ENCODE measurements at places on chromosomes 5 and 9. TPM values are rescaled to one million over a fixed set of nuclear protein-coding genes. Genes with fewer than 3 reads are reported as not detected.

DNA sequence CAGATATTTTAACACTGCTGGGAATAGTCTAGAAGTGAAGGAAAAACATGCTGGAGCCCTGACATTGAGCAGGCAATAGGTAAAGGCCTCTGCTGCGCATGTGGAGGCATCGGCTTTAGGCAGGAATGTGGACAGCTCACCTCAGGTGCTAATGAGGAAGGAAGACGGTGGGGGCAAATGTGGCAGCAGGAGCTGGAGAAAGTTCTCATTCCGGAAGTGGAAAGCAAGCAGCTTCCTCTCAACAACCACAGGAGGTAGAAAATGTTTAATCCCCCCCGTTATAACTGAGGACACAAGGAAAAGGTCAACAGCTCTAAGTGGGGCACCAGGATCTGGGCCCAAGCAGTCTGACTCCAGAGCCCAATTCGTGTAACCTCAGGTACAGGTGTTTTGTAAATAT lies 7.6 kb upstream of the RPS14 start:
- H3K27me3 ChIP-seq: no peaks in the 10 kb centered on the region
- no peaks in the 10 kb centered on the region for H3K4me1 ChIP-seq
- no peaks in the 10 kb centered on the region for H3K36me3 ChIP-seq
- H3K4me3 ChIP-seq: no peak overlapping the region

DNA sequence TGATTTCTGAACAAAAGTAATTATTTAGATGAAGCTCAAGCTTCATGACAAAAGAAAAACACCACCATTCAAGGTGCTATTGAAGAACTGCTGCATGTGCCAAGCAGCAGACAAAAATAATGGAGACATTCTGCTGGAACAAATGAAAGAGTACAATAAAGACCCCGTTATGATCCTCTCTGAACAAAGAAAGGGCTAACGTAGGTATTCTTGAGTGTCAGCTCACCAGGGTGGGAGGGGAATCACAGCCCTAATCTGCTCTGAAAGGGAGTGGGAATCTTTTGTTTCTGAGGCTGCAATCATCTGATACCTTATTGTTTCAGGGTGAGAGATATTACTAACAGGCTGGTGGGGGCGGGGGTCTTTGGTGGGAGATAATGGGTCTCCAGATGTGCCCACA lies 15.4 kb downstream of the CEMIP2 start:
- H3K27ac ChIP-seq: no peak overlapping the region
- H3K4me1 ChIP-seq: peaks cover 13% of the 10 kb centered on the region
- no peak for DNase-seq
- H3K4me3 ChIP-seq: no peak overlapping the region

- no peak overlapping the region for H3K27ac ChIP-seq
- no peak for DNase-seq
- peaks cover 45% of the 10 kb centered on the region for H3K4me1 ChIP-seq
- no peaks in the 10 kb centered on the region for H3K36me3 ChIP-seq
Observed at GRCh38 chr9:2839040-2839439, 4.9 kb downstream of the PUM3 start.

GRCh38 chr5:96904054-96904931 lies 28.0 kb downstream of the ERAP2 start:
- no peak overlapping the region for H3K27ac ChIP-seq
- H3K36me3 ChIP-seq: peaks cover under 1% of the 10 kb centered on the region
- H3K27me3 ChIP-seq: no peaks in the 10 kb centered on the region
- H3K4me1 ChIP-seq: no peaks in the 10 kb centered on the region

GRCh38 chr9:124969401-124969800 lies 28.5 kb upstream of the GOLGA1 start:
- DNase-seq: no peak
- no peak overlapping the region for H3K4me3 ChIP-seq
- H3K27ac ChIP-seq: no peak overlapping the region
- no peaks in the 10 kb centered on the region for H3K27me3 ChIP-seq

DNA sequence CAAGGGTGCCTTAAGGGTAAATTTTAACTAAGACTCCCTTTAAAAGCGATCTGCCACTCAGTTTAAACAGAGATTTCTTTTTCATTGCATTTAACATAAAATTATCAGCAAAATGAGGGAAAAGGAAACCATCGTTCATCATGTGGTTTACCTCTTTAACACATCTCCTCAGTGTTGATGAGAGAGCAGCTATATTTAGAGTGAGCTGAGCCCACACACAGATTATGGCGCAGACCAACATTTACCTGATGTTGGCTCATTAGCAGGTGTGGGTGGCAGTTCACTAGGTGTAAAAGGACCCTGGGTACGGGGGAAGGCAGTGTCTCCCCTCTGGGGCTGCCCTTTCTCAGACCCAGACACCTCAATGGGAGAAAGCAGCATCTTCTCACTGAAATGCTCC lies 149.8 kb downstream of the ENTREP1 start:
- no peak overlapping the region for H3K27ac ChIP-seq
- H3K36me3 ChIP-seq: no peaks in the 10 kb centered on the region
- no peak overlapping the region for H3K4me3 ChIP-seq
- no peaks in the 10 kb centered on the region for H3K27me3 ChIP-seq

DNA sequence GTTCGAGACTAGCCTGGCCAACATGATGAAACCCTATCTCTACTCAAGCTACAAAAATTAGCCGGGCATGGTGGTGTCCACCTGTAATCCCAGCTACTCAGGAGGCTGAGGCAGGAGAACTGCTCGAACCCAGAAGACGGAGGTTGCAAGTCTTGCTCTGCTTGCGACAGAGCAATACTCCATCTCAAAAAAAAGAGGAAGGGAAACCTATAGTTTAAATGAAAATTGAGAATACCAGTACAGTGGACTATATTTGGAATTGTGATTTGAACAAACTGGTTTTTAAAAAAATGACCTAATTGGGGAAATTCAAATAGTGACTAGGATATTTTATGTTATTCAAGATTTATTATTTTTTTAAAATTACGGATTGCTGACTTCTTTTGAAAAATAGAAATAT lies 33.2 kb downstream of the DIAPH1 start:
- H3K4me3 ChIP-seq: no peak overlapping the region
- H3K27ac ChIP-seq: no peak overlapping the region
- DNase-seq: no peak
- H3K27me3 ChIP-seq: no peaks in the 10 kb centered on the region
- no peaks in the 10 kb centered on the region for H3K4me1 ChIP-seq
- H3K36me3 ChIP-seq: peaks cover 56% of the 10 kb centered on the region

GRCh38 chr9:71819115-71819739 lies 50.9 kb upstream of the CEMIP2 start:
- no peaks in the 10 kb centered on the region for H3K36me3 ChIP-seq
- peak; percentile 39 for DNase-seq
- no peaks in the 10 kb centered on the region for H3K27me3 ChIP-seq
- H3K27ac ChIP-seq: no peak overlapping the region
- H3K4me1 ChIP-seq: no peaks in the 10 kb centered on the region
- no peak overlapping the region for H3K4me3 ChIP-seq

DNA sequence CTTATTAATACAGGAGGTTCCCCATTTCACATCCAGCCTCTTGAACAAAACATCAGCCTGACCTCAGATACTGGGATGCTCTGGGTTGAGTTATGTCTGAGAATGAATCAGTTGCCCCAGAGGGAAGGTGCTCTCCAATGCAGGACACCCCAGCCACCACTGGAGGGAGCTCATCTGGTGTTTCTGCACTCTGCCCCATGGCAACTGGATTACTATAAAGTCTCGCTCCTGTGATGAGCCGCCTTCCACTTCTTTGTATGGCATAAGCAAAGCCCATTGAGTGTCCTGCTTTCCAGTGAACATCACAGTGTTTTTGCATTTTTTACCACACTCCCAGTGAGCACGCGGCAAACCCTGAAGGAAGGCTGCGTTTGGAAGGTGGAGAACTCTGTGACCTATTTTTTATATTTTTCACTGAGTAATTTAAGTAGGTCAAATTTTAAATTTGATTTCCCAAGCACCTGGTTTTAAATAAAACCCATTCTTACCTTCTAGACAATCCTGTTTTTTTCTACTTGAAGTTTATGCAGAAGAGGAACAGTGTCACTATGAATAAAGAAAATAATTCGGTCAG lies 176.9 kb upstream of the WWC1 start:
- no peak overlapping the region for H3K4me3 ChIP-seq
- H3K36me3 ChIP-seq: no peaks in the 10 kb centered on the region
- peak; percentile 67 for DNase-seq
- no peaks in the 10 kb centered on the region for H3K27me3 ChIP-seq
- no peaks in the 10 kb centered on the region for H3K4me1 ChIP-seq
- H3K27ac ChIP-seq: no peak overlapping the region

- no peaks in the 10 kb centered on the region for H3K36me3 ChIP-seq
- no peak overlapping the region for H3K27ac ChIP-seq
- H3K27me3 ChIP-seq: no peaks in the 10 kb centered on the region
- H3K4me3 ChIP-seq: no peak overlapping the region
- H3K4me1 ChIP-seq: no peaks in the 10 kb centered on the region
Observed at GRCh38 chr9:16461137-16461840, 409.2 kb downstream of the BNC2 start.

GRCh38 chr5:146005264-146005663 lies 68.9 kb downstream of the SH3RF2 start:
- DNase-seq: no peak
- H3K27me3 ChIP-seq: no peaks in the 10 kb centered on the region
- H3K36me3 ChIP-seq: peaks cover 4% of the 10 kb centered on the region
- no peak overlapping the region for H3K27ac ChIP-seq
- H3K4me1 ChIP-seq: peaks cover 4% of the 10 kb centered on the region

DNA sequence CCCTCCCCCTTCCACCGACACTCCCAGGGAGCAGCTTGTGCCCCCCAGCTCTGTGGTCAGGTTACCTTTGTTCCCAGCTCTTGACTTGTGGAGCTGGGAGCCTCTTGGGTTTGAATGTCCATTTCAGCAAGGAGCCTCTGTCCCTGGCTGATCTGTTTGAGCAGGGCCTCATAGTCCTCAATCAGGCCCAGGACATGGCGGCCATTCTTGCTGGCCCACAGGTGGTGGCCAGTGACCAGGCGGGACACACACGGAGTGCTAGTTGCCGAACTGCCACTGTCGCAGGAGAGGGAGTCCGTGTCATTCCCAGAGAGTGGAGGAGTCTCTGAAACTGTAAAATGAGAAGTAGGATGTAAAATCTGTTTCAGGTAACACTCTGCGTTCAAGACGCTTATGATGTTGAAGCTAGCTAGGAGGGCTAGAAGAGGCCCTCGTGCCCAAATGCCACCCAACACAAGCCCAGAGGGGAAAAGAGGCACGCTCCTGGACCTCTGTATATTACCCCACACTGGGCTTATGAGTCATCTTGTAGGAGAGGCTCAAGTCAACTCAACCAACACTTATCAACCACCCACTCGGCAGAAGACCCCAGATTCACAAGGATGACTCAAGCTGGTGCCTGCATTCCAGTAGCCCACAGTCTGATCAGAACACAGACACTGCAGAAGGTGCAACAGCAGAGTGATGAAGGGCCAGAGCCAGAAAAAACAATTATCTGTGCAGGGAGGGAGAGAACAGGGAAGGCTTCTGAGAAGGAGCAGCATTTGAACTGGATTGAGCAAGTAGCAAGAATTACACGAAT lies 177.0 kb downstream of the CDK5RAP2 start:
- H3K4me1 ChIP-seq: no peaks in the 10 kb centered on the region
- no peak overlapping the region for H3K27ac ChIP-seq
- H3K27me3 ChIP-seq: no peaks in the 10 kb centered on the region
- DNase-seq: no peak
- no peak overlapping the region for H3K4me3 ChIP-seq

DNA sequence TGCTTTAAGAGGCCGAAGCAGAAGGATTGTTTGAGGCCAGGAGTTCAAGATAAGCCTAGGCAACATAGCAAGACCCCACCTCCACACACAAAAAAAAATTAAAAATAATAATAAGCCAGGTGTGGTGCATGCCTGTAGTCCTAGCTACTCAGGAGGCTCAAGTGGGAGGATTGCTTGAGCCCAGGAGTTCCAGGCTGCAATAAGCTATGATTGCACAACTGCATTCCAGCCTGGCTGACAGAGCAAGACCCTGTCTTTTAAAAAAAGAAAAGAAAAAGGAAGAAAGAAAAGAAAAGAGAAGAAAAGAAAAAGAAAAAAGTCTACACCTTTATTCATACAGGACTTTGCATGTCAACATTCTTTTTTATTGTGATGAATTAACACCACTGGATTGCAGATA lies 2125.8 kb downstream of the MAT2B start:
- DNase-seq: no peak
- no peak overlapping the region for H3K4me3 ChIP-seq
- H3K27ac ChIP-seq: no peak overlapping the region
- H3K36me3 ChIP-seq: no peaks in the 10 kb centered on the region
- H3K27me3 ChIP-seq: no peaks in the 10 kb centered on the region
- no peaks in the 10 kb centered on the region for H3K4me1 ChIP-seq

GRCh38 chr5:143001764-143002351 lies 231.7 kb downstream of the ARHGAP26 start:
- no peaks in the 10 kb centered on the region for H3K36me3 ChIP-seq
- no peaks in the 10 kb centered on the region for H3K27me3 ChIP-seq
- no peaks in the 10 kb centered on the region for H3K4me1 ChIP-seq
- H3K27ac ChIP-seq: no peak overlapping the region

DNA sequence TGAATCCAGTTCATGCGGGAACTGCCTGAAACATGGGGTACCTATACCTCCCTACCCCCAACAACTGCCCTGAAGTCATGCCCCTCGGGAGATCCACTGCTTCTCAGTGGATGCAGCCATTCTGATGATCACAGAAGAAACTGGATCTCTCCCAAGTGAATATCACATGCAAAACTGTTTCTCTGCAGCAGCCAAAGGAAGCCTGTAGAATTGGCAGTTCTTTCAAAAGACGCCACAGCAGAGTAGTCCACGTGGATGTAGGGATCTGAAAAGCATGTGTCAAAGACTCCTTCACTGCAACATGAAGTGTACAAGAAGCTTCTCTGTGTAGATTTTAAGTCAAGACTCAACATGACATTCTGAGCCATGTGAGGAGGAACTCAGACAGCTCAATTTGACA lies 286.7 kb downstream of the NR3C1 start:
- H3K27ac ChIP-seq: no peak overlapping the region
- no peaks in the 10 kb centered on the region for H3K27me3 ChIP-seq
- no peak for DNase-seq

DNA sequence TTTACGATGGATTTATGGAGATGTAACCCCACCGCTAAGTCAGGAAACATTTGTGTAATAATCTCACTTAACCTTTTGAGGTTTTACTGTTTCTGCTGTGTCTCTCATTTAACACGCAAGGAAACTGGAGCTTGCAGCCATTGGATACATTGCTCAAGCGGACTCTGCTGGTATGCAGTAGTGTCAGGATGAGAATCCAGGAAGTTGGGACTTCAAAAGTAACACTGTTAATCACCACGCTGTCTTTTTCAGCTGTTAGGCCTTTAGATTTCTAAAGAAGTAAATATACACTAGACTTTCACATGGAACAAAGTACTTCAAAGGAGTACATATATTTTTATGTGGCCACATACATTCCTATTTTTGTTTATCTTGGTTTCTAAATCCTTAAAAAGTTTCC lies 114.7 kb downstream of the LPAR1 start:
- no peak overlapping the region for H3K27ac ChIP-seq
- DNase-seq: no peak
- no peaks in the 10 kb centered on the region for H3K36me3 ChIP-seq
- no peaks in the 10 kb centered on the region for H3K27me3 ChIP-seq
- H3K4me3 ChIP-seq: no peak overlapping the region
- no peaks in the 10 kb centered on the region for H3K4me1 ChIP-seq

- no peak overlapping the region for H3K4me3 ChIP-seq
- H3K4me1 ChIP-seq: no peaks in the 10 kb centered on the region
- no peaks in the 10 kb centered on the region for H3K36me3 ChIP-seq
- no peak overlapping the region for H3K27ac ChIP-seq
Observed at GRCh38 chr5:83446253-83446947, 25.1 kb upstream of the VCAN start.

The SAPCD2 gene
- 0.04 TPM for total RNA-seq

The ACTBL2 gene
- 0.12 TPM for total RNA-seq

The CCDC183 gene
- 2.7 TPM for total RNA-seq

The PCDHGC3 gene
- 20.6 TPM for total RNA-seq

The NUDT12 gene
- total RNA-seq: 5.7 TPM

The FCN2 gene
- 0.23 TPM for total RNA-seq

The ORM2 gene
- not detected for total RNA-seq

The SLC22A4 gene
- total RNA-seq: 0.61 TPM

The INIP gene
- total RNA-seq: 13.2 TPM

The TAS2R1 gene
- not detected for total RNA-seq

The ABO gene
- total RNA-seq: 10.2 TPM

The SH2D3C gene
- 1.4 TPM for total RNA-seq

The ENC1 gene
- 49.3 TPM for total RNA-seq
